ENCODE measurements at places on chromosomes 3 and 15.
A peak's percentile ranks its signal among the peaks of the same experiment; 100 is the strongest.

- no peak for DNase-seq
Measured at GRCh38 chr15:50627351-50628055, 59.1 kb downstream of the TRPM7 start.

DNA sequence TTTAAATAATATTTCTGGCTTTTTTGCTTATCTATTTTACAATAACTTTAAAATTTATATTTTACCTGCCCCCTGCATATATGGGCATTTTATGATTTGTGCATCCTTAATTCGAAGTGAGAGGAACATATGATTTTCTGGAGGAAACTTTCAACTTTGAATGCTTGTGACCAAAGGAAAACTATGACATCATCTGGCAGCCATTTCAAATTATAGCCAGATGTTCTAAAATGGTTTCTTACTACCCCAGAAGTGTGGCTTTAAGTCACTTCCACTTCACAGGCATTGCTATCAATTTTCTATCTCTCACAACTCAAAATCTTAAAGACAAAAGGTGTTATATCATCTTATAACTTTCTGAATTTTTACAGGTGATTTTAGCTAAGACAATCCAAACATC, 508.8 kb downstream of the RBMS3 start:
- no peak for DNase-seq

- DNase-seq: no peak
Measured at GRCh38 chr15:73518876-73519733, 76.1 kb downstream of the REC114 start.

- DNase-seq: peak; percentile 16
Measured at GRCh38 chr15:99619712-99620111, 53.9 kb downstream of the MEF2A start.

GRCh38 chr3:133988631-133989161, 41.0 kb downstream of the SLCO2A1 start:
- DNase-seq: no peak
